ENCODE measurements at places on chromosomes 7 and 10.

GRCh38 chr10:74012480-74012879 lies 14.6 kb downstream of the VCL start:
- DNase-seq, result peak; percentile 51

DNA sequence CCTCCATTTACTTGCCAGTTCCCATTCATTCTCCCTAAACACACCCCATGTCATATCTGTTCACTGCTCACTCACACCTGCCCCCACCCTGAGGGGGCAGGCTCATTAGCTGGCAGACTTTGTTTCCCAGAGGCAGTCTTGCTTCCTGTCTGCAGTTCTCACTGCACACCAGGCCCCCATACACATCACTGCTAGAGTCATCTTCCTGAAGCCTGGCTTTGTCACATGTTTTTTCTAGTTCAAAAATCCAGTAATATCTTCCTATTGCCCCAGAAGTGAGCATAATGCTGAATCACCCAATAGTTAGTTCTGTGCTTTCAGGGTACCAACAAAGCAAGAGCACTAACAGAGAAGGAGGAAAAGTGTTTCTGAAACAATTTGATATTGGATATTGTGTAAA lies 1.9 kb downstream of the LRRC72 start:
- no peak for DNase-seq

DNA sequence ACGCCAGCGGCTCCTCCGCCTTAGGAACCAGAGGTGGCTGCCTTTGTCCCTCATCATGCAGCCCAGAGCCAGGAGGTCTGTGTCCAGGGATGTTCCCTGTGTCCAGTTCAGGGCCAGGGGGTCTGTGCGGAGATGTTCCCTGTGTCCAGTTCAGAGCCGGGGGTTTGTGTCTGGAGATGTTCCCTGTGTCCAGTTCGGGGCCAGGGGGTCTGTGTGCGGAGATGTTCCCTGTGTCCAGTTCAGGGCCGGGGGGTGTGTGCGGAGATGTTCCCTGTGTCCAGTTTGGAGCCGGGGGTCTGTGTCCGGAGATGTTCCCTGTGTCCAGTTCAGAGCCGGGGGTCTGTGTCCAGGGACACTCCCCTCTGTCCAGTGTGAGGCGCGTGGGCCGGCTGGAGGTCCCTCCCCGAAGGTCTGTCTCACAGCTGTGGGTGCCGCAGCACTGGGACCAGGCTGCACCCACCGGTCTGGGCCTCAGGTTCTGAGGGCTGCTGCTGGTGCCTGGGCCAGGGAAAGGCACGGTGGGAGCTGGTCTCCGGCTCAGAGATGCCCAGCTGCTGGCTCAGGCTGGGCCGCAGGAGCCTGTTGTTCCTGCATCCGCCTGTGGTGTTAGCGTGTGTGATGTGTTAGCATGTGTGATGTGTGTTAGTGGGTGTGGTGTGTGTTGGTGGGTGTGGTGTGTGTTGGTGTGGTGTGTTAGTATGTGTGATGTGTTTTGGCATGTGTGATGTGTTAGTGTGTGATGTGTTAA lies 67.9 kb upstream of the CFAP46 start:
- no peak for DNase-seq

DNA sequence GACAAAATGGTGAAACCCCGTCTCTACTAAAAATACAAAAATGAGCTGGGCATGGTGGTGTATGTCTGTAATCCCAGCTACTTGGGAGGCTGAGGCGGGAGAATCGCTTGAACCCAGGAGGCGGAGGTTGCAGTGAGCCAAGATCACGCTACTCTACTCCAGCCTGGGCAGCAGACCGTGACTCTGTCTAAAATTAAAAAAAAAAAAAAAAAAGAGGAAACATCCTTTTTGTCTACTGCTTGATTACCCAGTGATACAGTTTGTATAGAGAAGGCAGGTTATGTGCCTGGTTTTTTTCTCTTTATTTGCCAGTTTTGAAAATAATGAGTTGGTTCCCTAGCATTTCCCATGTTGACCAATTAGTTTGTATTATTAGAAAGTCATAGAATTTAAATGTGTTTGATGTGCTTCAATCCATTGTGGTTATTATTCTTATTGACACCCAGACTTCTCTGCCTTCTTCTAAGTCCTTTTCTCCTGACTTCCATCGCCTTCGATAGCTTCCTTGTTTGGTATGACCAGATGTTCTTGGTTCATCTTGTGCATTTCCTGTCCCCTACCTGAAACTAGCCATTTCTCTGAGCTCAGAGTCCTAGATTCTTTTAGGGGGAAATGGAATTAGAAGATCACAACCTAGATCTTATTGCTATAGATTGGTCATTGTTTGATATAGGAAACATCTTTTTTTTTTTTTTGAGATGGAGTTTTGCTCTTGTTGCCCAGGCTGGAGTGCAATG lies 43.2 kb downstream of the VKORC1L1 start:
- peak; percentile 24 for DNase-seq

- DNase-seq, result no peak
Observed at GRCh38 chr10:86370006-86370585, 3.5 kb upstream of the GRID1 start.

DNA sequence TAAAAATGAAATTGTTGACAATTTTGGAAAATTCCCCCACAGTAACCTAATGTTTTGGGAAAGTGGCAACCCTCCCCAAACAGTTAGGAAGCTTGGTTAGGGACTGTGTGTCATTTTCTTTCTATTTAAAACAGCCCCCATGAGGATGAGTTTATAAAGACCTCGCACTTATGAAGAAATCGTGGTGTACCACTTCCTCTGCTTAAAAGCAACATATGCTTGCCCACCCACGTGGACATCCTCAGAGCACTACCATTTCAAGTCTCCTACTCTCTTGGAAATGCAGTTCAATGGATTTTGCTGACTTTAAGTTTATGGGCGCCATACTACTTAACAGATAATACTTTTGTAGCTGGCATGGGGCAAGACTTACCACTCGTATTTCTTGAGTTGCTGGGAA lies 223.8 kb downstream of the DYNC1I1 start:
- no peak for DNase-seq

- DNase-seq, result no peak
Observed at GRCh38 chr10:5458949-5459747, 40.2 kb downstream of the CALML5 start.

GRCh38 chr7:35988818-35989217 lies 164.2 kb upstream of the EEPD1 start:
- no peak for DNase-seq

DNA sequence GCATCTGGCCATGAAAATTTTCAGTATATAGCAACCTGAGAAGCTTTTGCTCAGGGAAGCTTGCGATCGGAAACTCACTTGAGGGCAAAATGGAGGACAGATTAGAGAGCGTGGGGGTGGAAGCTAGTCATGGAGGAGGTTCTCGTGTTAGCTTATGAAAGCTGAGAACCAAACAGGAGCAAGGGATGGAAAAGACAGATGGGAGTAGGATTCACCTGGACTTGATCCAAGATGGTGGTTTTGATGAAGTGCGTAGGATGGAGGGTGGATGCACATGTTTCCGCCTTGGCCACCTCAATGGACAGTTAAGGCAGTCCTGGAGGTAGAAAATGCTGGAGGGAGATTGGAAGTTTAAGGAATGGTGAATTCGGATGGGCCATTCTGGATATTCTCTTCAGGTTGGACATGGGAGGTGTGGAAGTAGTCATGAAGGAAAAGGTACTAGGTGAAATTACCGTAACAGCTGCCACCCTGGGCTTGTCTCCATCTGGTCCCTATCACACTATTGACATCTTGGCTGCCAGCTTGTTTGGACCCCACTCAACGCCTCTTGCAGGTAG lies 6.3 kb upstream of the C10orf95 start:
- DNase-seq, result no peak

DNA sequence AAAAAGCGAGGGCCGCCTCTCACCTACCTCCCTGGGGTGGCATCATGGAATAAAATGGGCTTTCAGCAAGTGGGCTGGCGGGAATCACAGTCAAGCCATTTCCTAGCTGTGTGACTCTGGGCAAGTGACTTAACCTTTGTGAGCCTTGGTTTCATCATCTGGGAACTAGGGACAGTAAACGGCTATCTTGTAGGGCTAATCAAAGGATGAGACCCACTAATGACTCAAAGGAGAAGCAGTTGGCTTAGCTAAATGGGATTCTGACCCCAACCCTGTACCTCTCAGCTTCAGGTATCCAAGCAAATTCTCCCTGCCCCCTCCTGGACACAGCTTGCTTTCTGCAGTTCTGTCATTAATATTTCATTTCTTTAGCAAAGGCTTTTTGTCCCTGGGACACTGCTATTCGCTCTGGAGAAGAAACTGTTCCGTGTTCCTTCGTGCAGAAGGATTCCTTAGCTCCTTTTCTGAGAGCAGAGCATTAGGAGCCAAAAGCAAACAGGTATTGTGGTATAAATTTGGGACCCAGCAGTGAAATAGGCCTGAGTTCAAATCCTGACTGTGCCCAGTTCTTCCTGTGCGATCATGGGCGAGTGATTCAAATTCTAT lies 25.9 kb downstream of the TRIM8 start:
- no peak for DNase-seq

GRCh38 chr7:12674861-12675260 lies 12.6 kb upstream of the ARL4A start:
- peak; percentile 38 for DNase-seq

GRCh38 chr10:93267521-93267920 lies 193.8 kb downstream of the CYP26A1 start:
- no peak for DNase-seq

DNA sequence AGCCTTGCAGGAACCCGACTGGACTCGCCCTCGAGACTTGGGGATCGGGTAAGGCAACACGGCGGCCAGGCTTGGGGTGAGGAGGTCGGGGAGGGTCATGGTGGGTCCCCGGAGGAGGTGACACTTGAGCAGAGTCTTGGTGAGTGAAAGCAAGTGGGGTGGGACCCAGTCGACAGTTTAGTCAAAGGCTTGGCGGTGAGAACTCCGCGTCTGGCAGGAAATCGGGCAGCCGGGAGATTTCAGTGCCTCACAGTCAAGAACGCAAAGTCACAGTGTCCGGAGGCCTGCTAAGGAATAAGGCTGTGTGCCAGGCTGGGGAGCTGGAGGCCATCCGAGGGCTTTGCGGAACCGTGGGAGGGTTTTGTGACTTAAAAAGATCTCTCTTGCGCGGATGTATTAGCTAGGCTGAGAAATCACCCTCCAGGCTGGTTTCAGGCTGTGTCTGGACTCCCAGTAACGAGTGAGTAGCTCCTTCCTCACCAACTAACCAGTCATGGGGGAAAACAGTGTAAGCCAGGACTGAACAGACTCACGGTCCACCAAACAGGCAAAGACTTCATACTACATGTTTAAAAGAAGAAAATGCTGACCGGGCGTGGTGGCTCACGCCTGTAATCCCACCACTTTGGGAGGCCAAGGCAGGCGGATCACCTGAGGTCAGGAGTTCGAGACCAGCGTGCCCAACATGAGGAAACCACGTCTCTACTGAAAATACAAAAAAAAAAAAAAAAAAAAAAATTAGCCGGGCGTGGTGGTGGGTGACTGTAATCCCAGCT lies 613 bp downstream of the AP5Z1 start:
- DNase-seq, result peak; percentile 15

- peak; percentile 8 for DNase-seq
Observed at GRCh38 chr7:122219253-122219865, 75.3 kb upstream of the AASS start.

DNA sequence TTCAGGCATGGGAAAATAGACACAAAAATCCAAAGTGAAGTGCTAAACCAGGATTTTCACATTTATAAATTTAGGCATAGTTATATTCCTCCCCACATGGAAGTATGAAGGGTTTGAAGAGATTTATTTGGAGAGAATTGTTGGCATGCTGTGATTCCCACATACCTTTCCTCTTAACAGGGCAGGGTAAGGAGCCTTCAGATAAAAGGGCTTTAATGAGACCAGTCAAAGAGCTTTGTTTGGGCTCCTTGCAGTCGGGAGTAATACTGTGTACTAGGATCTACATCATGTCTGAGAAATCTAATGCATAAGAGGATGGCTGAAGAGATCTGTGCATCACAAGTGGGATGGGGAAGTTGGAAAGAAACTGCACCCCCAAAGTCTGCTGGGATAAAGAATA lies 140.8 kb upstream of the PTN start:
- no peak for DNase-seq

GRCh38 chr7:18941207-18941606 lies 176.2 kb downstream of the TWIST1 start:
- no peak for DNase-seq

DNA sequence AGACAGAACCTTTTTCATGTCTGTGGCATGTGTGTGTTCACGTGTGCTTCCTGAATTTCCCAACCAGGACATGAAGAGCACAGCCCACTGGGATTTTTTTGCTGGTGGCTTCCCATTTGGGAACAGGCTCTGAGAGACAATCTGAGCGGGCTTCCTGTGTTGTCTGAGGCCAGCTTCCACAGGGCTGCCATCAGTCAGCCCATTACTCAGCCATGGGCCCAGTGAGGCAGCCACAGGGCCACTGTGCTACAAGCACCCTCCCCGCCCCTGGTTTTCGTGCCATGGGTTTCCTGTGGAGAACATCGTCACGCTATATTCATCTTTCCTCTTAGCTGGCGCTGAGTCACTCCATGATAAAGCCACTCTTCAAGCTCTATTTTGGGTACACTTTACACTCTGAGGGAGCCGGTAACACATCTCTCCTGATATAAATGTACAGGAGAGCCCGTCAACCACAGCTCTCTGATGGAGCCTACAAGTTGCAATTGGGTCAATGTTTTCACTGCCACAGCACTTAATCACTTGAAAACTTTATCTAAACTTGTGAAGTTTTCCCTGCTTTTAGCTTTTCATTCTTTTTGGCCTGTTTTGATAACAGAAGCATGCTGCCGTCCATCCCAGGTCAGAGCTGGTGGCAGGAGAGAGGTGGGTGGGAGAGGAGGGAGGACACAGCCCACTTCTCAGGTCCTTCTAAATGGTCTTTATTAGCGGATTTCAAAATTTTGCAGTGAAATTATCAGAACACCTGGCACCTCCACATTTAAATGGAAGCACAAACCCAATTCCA lies 96.9 kb downstream of the HIPK2 start:
- DNase-seq, result no peak

DNA sequence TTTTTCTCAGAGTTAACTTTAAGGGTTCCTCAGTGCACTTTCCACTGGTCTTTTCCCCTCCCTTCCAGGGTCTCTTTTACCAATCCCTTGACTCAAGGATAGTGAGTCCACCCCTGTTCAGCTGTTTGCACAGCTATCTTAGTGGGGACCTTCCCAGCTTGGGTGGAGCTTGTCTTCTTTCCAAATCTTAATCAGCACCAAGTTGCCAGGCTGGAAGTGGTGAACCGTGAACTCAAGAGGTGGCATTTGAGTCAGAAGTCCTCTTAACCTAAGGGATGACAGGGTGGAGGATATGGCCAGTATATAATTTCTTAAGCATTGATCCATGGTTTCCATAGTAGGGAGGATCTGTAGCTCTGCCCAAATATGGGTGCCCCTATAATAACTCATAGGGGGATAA lies 25.0 kb downstream of the MAPK8 start:
- DNase-seq, result no peak

DNA sequence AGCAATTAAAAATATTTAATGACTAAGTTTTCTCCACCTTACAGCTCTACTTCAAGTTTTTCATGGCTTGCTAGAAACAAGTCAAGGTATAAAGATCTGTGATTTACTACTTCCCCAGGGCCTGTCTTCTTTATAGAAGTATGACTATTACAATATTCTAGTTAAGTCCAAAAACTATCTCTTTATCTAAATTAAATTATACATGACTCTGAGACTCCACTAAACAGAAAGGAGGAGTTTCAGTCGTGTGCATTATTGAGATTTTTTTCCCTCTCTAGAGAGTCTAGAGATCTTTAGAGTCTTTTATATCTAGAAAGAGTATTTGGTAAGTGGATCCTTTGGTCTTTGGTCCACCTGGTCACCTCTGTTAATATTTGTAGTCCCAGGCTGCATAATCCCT lies 100.7 kb downstream of the SEMA3E start:
- no peak for DNase-seq

GRCh38 chr10:78578929-78579328 lies 489.8 kb upstream of the ZMIZ1 start:
- DNase-seq, result no peak

GRCh38 chr7:31633894-31634494 lies 53.0 kb upstream of the PPP1R17 start:
- peak; percentile 20 for DNase-seq

Data from OCI-LY7 (cell line).